ENCODE measurements at places on chromosomes 7 and 10. TPM values are rescaled to one million over a fixed set of nuclear protein-coding genes. Genes with fewer than 3 reads are reported as not detected.

STEAP4 gene
- polyA plus RNA-seq, result 0.54 TPM

MRC1 gene
- 4.1 TPM for polyA plus RNA-seq

GRCh38 chr10:133059093-133059470, 28.6 kb upstream of the ADGRA1 start:
- H3K27me3 ChIP-seq, result no peaks in the 10 kb centered on the region
- H3K4me3 ChIP-seq, result no peak overlapping the region
- no peaks in the 10 kb centered on the region for H3K36me3 ChIP-seq
- DNase-seq, result no peak
- no peaks in the 10 kb centered on the region for H3K4me1 ChIP-seq
- no peak overlapping the region for H3K27ac ChIP-seq

DNA sequence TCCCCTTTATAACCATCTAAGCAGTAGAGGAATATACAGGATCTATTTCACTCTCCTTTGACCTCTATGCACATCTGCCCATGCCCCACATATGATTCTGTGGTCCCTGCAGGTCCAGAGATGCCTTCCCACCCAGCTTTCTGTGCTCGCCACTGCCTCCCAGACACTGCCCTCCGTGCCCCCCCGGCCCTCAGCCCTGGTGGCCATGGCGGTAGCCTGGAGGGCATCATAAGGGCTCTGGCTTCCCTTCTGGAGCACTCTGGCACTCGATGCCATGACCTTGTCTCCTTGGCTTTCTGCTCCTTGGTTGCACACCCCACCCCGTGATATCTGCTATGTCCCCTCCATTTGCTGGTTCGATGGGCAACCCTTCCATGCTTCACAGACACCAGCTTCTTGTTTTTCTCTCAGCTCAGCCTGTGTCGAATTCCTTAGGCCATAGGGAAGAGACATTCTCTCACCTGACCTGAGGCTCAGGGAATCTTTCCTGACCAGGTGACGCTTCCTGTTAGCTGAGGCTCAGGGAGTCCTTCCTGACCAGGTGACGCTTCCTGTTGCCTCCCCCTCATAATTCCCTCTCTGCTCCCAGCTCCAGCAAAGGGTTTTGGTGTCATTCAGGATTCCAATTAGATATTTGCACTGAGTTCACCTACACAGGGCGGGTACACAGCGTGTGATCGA, 100.4 kb upstream of the GLI3 start:
- no peak for DNase-seq
- H3K27me3 ChIP-seq, result no peaks in the 10 kb centered on the region
- no peak overlapping the region for H3K27ac ChIP-seq
- no peak overlapping the region for H3K4me3 ChIP-seq
- no peaks in the 10 kb centered on the region for H3K4me1 ChIP-seq

DNA sequence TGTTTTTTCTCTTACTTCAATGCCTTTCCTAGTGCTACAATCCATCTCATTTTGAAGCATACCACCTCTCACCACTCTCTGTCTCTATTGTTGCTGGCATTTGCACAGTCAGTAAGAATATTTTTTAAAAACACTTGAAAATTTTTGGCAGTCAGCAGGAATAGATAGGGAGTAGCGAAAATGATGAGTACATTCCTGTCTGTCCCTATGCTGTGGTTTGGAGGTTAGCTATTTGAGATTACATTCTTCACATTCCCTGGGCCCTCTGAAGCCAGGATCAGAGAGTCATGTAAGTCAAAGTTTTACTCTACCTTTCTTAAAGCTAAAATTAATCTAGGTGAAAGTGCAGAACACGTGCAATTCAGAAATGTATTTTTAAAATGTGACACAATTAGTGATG, 53.0 kb upstream of the MAGI2 start:
- no peaks in the 10 kb centered on the region for H3K36me3 ChIP-seq
- no peaks in the 10 kb centered on the region for H3K27me3 ChIP-seq
- no peak overlapping the region for H3K4me3 ChIP-seq

All from small intestine (tissue), 16 donors.